Forelimb muscle (tissue), 1 donor: ENCODE measurements at places on chromosomes 1 and 21.

DNA sequence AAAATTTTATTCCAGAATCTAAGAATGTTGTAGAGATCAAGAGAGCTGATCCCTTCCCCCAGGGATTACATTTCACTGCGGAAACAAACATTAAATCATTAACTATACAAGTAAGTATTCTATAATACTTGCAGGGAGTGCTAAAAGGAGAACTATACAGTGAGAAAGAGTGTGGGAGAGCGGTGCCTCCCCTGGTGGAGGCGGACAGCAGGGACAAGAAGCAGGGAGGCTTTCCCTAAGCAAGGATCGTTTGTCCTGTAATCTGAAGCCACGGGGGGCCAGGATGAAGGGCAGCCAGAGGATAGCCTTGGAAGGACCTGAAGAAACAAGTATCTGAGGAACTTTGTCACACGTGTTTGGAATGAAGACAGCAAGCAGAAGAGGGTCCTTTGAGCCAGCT, 40.1 kb downstream of the SLC9C2 start:
- DNase-seq: no peak

GRCh38 chr1:151547119-151547899, 7.2 kb downstream of the TUFT1 start:
- no peak for DNase-seq

- no peak for DNase-seq
Observed at GRCh38 chr1:14415396-14415795, 183.1 kb upstream of the KAZN start.

DNA sequence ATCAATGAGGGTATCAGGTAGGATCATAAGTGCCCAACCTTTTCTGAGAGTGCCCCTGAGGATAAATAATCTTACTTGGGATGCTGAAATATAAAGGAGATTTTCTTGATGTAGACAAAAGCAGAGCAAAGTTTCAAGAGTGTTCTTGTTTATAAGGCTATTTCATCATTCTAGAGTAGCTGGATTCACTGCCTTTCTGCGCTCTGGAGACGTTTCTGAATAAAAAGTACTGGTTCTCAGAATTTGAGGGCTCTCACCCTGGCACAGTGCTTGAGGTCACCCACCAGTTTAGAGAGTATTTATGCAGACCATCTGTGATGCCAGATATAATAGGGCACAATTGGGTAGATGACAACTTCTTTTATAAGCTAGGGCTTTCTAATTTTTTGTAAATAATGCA, 103.3 kb downstream of the GDAP2 start:
- no peak for DNase-seq

DNA sequence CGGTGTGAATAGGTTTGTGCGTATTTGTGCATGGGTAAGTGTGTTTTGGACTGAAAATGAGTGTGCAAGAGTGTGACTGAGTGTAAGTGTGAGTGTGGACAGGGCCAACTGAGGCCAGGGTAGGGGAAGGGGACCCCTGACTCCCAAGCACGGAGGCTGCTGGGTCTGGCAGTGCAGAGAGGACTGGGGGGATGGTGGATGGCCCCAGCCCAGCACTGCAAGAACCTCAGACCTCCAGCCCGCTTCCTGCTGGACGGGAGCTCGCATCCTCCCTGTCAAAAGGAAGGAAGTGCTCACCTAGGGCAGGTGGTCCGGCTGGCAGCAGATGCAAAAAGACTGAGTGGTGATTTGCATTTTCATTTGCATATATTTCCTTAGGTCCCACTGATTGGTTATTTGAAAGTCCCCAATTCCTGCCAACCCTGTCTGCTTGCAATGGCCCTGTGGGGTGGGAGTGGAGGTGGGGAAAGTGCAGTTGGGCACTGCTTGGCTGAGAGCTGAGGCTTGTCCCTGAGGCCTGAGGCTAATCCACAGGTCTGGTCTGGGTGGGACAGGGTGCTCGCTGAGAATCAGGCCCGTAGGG, 42.8 kb upstream of the CASZ1 start:
- no peak for DNase-seq

- DNase-seq: no peak
Observed at GRCh38 chr1:173193639-173194038, 13.5 kb downstream of the TNFSF4 start.

DNA sequence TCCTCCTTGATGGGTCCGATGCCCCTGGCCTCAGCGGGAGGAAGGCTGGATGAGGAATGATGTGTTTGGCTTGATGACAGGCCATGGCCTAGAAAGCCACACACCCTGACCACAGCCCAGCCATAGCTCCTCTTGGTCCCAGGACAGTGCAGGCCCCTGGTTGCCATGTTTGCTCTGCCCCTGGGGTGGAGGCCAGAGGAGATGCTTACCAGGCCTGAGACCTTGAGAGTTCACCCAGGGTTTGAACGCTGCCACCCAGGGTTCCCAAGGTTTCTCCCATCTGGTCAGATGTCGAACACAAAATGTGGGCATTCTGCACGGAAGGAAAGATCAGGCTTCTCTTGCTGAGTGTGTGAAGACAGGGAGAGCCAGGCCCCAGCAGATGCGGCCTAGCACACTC, 2.6 kb downstream of the C1orf226 start:
- no peak for DNase-seq

- DNase-seq: no peak
Observed at GRCh38 chr1:226980122-226980560, 40.0 kb downstream of the COQ8A start.

DNA sequence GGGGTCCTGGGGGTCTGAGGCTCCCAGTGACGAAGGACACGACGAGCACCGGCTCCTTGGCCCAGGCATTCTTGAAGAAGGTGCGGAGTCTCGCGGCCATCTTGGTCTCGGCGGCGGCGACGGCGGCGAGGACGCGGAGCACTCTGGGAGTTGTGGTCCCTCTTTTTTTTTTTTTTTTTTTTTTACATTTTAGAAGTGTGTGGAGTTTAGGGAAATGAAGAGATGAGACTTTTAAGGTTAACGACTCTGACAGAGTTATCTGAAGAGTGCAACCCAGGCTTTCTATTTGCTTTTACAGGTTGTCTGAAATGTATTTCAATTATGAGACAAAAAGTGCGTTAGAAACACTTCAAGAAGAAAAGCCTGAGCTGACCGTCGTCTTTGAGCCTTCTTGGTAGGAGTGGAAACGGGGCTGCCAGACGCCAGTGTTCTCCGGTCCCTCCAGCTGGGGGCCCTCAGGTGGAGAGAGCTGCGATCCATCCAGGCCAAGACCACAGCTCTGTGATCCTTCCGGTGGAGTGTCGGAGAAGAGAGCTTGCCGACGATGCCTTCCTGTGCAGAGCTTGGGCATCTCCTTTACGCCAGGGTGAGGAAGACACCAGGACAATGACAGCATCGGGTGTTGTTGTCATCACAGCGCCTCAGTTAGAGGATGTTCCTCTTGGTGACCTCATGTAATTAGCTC, 9.7 kb downstream of the OR2B11 start:
- no peak for DNase-seq

DNA sequence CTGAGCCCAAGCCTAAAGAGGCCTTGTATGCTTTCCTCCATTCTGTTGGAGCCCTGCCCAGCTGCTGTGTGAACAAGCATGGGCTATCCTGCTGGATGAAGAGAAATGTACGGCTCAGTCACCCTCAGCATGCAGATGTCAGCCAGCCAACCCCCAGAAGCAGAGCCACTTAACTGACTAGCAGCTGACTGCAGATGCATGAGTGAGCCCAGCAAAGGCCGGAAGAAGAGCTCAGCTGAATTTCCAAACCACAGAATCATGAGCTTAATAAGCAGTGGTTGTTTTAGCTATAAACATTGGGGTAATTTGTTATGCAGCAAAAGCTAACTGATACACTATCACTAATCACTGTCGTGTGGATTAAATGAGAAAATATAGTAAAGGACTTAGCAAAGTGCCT, 39.0 kb downstream of the FOXO6 start:
- DNase-seq: no peak

DNA sequence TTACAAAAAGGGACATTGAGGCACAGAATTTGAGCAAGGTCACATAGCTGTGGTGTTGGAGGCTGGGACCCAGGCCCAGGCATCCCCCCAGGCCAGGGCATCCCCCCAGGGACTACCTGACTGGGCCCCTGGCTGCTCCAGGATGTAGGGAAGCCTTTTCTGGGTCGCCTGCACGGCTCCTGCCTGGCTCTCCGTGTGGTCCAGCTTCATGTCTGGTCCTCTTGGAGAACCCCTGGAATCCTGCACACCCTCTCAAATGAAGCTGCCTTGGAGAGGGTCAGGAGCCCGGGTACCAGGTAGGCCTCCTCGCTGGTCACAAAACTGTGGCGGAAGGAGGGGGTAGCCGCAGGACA, 919 bp upstream of the CELSR2 start:
- DNase-seq: no peak

- no peak for DNase-seq
Observed at GRCh38 chr1:15692121-15692682, 8.1 kb downstream of the PLEKHM2 start.

DNA sequence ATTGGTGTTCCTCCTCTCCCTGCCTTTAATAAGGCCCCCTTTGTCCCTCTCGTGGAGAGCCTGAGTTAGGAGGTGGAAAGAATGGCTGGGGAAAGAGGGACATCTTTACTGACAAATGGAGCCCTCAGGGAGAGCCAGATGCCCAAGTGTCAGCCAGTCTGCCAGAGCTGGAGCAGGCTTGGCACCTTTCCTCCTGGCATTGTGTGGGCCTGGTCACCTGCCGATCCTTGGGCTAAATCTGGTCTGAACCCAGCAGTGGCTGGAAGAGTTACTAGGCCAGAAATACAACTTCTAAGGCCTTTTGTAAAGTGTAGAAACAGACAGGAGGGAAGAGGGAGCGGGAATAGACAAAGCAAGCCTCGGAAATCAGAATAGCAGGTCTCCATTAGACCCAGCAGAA, 24.9 kb downstream of the VANGL1 start:
- no peak for DNase-seq

DNA sequence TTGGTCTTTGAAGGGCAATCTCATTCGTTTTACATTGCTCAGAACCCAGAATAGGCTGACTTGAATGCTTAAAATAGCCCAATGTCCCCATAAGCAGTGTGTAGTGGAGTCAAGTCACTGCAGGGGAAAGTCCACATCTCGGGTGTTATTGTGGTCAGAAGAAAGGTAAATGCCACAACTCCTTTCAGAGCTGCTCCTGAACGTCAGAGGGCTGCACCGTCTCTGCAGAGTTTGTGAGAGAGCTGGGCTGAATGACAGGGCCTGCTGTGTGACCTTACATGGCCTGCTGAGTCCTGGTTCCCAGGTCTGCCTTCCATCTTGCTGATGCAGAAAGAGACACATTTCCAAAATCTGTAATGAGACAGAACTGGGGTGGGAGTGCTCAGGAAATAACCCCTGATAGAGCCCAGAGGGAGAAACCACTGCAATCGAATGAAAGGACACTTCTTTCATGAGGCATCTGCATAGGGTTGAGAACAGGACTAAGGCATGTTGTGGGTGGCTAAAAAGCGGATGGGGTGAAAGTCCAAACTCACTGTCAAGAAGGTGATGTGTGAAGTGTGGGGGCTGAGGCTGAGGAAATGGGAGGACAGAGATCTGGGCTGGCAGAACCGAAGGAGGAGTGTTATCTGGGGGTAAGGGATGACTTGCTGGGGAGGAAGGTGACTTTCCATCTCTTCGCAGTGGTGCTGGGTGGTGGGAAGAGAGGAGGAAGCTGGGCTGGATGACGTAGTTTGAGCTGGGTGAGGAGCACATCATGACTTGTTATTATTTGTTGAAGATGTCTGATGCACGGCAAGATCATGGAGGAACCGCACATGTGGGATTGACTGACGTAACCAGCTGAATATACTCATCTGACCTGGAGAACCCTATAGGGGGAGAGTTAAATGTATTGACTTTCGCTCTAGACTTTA, 33.7 kb downstream of the XCL2 start:
- DNase-seq: no peak

GRCh38 chr21:38824124-38824822, 18.5 kb downstream of the ETS2 start:
- DNase-seq: no peak

GRCh38 chr1:12196641-12197482, 30.1 kb downstream of the TNFRSF1B start:
- no peak for DNase-seq

- DNase-seq: no peak
Observed at GRCh38 chr1:93328809-93329760, 16.6 kb upstream of the DR1 start.

- no peak for DNase-seq
Observed at GRCh38 chr1:229024528-229025130, 246.3 kb upstream of the RAB4A start.

GRCh38 chr1:156126630-156127534, 12.4 kb downstream of the LMNA start:
- no peak for DNase-seq

- DNase-seq: no peak
Observed at GRCh38 chr1:164982545-164982944, 374.0 kb downstream of the LMX1A start.

- DNase-seq: no peak
Observed at GRCh38 chr1:158687037-158687436, 522 bp upstream of the SPTA1 start.

DNA sequence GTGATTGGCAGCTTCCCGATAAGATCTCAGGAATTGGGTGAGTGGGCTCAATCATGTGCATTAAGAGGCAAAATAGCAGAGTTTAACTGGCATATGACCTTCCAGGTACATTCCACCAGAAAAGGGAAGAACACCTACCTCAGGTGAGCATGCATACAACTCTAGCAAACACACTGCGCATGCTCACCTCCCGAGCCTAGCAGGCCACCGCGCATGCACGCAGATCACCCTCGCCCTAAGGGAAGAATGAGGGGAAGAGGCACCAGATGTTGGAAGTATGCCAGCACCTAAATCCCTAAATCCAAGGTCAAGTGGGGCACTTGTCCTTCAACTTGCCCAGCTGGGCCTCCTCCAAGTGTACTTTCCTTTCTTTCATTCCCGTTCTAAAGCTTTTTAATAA, 23.6 kb upstream of the CBR3 start:
- DNase-seq: no peak

- no peak for DNase-seq
Observed at GRCh38 chr1:231757101-231757404, 130.5 kb downstream of the DISC1 start.

- no peak for DNase-seq
Observed at GRCh38 chr1:156676114-156676819, 940 bp downstream of the NES start.

GRCh38 chr1:58231204-58231603, 315.3 kb downstream of the OMA1 start:
- DNase-seq: no peak

DNA sequence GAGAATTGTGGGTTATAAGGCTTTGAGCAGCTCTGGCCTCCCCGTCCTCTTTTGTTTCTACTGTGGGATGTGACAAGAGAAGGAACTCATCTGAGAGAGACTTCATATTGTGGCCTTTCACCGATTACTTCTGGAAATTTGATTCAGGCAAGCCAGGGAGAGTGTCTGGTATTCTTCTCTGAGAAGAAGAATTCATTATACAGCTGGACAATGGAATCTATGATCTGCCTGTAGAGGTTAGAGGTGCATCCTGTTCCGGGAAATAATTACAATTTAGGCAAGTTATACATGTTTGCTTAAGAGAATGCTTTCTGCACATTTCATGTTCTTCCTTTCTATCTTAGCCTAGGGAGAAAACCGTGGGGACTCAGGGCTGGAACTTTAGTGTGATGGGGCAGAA, 12.8 kb upstream of the RNU1-2 start:
- DNase-seq: no peak

GRCh38 chr1:211335522-211336157, 9.0 kb downstream of the TRAF5 start:
- no peak for DNase-seq
